ENCODE measurements at places on chromosomes 12 and 14. TPM values are rescaled to one million over a fixed set of nuclear protein-coding genes. Genes with fewer than 3 reads are reported as not detected.

Gene KRT82
- not detected for total RNA-seq

DNA sequence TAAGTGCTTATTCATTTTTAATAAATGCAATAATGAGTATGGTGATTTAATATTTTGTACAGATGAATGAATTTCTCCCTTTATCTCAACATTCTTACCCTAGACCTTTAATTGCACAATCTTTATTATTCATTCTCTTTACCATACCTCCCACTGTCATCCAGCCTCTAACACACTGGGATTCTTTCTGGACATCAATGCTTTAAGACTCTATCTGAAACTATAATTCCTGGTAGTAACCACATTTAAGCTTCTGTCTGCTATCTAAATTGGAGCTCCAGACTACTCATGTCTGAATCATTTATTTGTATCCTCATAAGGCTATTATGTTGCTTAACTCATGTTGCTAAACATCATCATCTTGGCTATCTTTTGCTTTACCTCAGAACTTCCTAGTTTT is 270.2 kb downstream of the ALG10B start:
- H3K27ac ChIP-seq, result no peak overlapping the region
- H3K4me3 ChIP-seq, result no peak overlapping the region
- no peak for DNase-seq
- no peaks in the 10 kb centered on the region for H3K4me1 ChIP-seq

Gene TC2N
- 15.9 TPM for total RNA-seq

- no peaks in the 10 kb centered on the region for H3K27me3 ChIP-seq
- peak overlapping the region; percentile 20 for H3K4me3 ChIP-seq
- peaks cover 12% of the 10 kb centered on the region for H3K4me1 ChIP-seq
- H3K36me3 ChIP-seq, result no peaks in the 10 kb centered on the region
- no peak for DNase-seq
- H3K27ac ChIP-seq, result no peak overlapping the region
Measured at GRCh38 chr12:108302016-108302402, 37.1 kb downstream of the CMKLR1 start.

GRCh38 chr12:8507596-8507995 is 5.7 kb upstream of the CLEC4D start:
- H3K27ac ChIP-seq, result no peak overlapping the region
- no peak overlapping the region for H3K4me3 ChIP-seq
- no peaks in the 10 kb centered on the region for H3K36me3 ChIP-seq
- peaks cover 55% of the 10 kb centered on the region for H3K27me3 ChIP-seq
- no peak for DNase-seq
- H3K4me1 ChIP-seq, result no peaks in the 10 kb centered on the region

- H3K27me3 ChIP-seq, result no peaks in the 10 kb centered on the region
- H3K4me3 ChIP-seq, result peak overlapping the region; percentile 56
- peak; percentile 71 for DNase-seq
- peaks cover 16% of the 10 kb centered on the region for H3K4me1 ChIP-seq
Measured at GRCh38 chr14:100031506-100032281, 33.5 kb upstream of the EVL start.

- no peaks in the 10 kb centered on the region for H3K36me3 ChIP-seq
- no peaks in the 10 kb centered on the region for H3K4me1 ChIP-seq
- no peak overlapping the region for H3K27ac ChIP-seq
- H3K4me3 ChIP-seq, result no peak overlapping the region
- DNase-seq, result no peak
- H3K27me3 ChIP-seq, result no peaks in the 10 kb centered on the region
Measured at GRCh38 chr12:52461693-52462092, 9.7 kb upstream of the KRT6B start.

GRCh38 chr12:34396006-34396860 is 373.9 kb downstream of the ALG10 start:
- no peak overlapping the region for H3K4me3 ChIP-seq
- DNase-seq, result no peak
- H3K27me3 ChIP-seq, result no peaks in the 10 kb centered on the region
- no peaks in the 10 kb centered on the region for H3K36me3 ChIP-seq
- H3K27ac ChIP-seq, result no peak overlapping the region

Gene PPP4R4
- total RNA-seq, result 5.5 TPM

Gene PSMC6
- 71.7 TPM for total RNA-seq

Gene LMBR1L
- 44.4 TPM for total RNA-seq

DNA sequence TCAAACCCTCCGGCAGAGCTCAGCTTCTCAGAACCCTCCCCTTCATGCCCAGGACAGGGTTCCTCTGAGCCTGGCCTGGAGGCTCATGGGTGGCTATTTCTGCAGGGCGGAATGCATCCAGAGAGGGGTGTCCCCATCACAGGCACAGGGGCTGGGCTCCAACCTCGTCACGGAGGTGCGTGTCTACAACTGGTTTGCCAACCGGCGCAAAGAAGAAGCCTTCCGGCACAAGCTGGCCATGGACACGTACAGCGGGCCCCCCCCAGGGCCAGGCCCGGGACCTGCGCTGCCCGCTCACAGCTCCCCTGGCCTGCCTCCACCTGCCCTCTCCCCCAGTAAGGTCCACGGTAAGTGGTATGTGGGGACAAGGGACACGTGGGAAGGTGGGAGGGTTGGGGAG is 15.7 kb downstream of the HNF1A start:
- no peak overlapping the region for H3K4me3 ChIP-seq
- DNase-seq, result no peak
- no peaks in the 10 kb centered on the region for H3K36me3 ChIP-seq
- no peak overlapping the region for H3K27ac ChIP-seq

- DNase-seq, result peak; percentile 34
- H3K36me3 ChIP-seq, result no peaks in the 10 kb centered on the region
- peaks cover 63% of the 10 kb centered on the region for H3K27me3 ChIP-seq
- H3K4me1 ChIP-seq, result no peaks in the 10 kb centered on the region
Measured at GRCh38 chr14:22472935-22473854, 115.8 kb downstream of the DAD1 start.

DNA sequence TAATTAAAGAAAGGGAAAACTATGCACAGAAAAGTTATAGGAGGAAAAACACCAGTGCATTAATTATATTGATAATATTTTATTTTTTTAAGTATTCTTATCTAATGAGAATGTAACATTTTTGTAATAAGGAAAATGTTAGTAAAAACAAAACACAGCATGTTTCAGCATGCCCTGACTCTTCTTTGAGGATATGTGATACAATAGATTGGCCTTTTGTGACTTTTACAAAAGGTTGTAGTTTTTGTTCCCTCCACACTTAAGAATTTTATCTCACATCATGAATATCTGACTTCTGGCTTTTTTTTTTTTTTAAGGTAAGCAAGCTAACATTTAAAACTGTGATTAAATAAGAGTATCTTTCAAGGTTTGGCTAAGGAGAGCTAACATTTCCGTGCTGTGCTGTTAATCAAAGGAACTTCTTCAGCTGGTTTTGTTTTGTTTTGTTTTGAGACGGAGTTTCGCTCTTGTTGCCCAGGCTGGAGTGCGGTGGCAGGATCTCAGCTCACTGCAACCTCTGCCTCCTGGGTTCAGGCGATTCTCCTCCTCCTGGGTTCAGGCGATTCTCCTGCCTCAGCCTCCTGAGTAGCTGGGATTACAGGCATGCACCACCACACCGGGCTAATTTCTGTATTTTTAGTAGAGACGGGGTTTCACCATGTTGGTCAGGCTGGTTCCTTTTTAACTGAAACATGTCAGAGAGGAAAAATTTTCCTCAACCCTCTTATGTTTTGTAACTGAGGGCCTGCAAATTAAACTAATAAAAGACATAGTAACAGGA is 30.8 kb upstream of the RESF1 start:
- DNase-seq, result no peak
- no peak overlapping the region for H3K27ac ChIP-seq
- no peaks in the 10 kb centered on the region for H3K36me3 ChIP-seq
- H3K27me3 ChIP-seq, result no peaks in the 10 kb centered on the region

- no peak for DNase-seq
- no peaks in the 10 kb centered on the region for H3K27me3 ChIP-seq
- peaks cover 28% of the 10 kb centered on the region for H3K36me3 ChIP-seq
- H3K27ac ChIP-seq, result no peak overlapping the region
Measured at GRCh38 chr12:110311903-110312302, 30.9 kb downstream of the ATP2A2 start.

DNA sequence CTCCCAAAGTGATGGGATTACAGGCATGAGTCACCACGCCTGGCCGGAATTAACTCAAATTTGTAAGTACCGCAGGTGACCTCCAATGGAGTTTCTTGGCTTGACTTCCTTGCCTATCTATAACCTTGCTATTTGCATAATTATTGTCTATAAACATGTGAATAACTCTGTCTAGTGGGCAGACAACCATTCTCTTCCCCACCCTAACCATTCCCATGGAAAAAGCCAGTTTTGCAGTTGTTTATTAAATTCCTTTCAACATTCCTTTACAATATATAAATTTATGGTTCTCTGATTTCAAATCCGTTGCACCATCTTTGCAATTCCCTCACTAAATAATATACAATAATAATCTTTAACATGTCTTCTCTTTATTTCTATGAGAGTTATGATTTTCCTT is 61.0 kb upstream of the ZDHHC17 start:
- H3K27me3 ChIP-seq, result no peaks in the 10 kb centered on the region
- no peak overlapping the region for H3K4me3 ChIP-seq
- no peak overlapping the region for H3K27ac ChIP-seq
- no peaks in the 10 kb centered on the region for H3K4me1 ChIP-seq
- no peak for DNase-seq

Gene IFNG-AS1
- total RNA-seq, result not detected

DNA sequence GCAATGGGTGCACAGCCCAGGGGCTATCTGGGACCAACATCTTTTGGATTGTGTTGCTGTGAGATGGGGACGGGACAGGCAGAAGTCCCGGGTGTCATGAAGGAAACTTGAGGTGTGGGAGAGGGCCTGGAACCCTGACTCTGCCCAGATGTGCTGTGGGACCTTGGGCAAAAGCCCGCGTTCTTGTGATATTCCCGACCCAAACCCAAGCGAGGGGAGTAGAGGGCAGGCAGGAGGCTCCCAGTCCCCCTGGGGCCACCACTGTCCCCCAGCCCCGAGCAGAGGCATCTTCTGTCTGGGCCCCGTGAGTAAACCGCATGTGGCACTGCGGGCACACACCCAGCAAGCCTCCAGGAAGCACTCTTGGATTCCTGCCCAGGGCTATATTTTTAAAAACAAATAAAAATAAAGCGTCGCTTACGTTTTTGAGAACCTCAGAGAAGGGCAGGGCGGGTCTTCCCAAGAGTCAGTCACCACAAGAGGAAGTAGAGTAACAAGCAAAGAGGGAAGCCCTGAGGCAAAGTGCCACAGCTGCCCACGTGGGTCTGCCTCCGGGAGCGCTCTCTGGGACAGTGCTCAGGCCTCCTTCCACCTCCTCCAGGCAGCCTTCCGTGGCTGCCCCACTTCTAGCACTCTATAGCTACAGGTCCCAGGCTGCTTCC is 39.5 kb downstream of the BEGAIN start:
- H3K4me1 ChIP-seq, result peaks cover 26% of the 10 kb centered on the region
- H3K27ac ChIP-seq, result peak overlapping the region; percentile 92
- H3K27me3 ChIP-seq, result no peaks in the 10 kb centered on the region
- peak; percentile 55 for DNase-seq
- H3K4me3 ChIP-seq, result peak overlapping the region; percentile 69
- H3K36me3 ChIP-seq, result no peaks in the 10 kb centered on the region

GRCh38 chr14:104230119-104230815 is 91.9 kb downstream of the KIF26A start:
- DNase-seq, result no peak
- no peaks in the 10 kb centered on the region for H3K36me3 ChIP-seq
- H3K27ac ChIP-seq, result no peak overlapping the region
- H3K4me1 ChIP-seq, result peaks cover 13% of the 10 kb centered on the region
- no peak overlapping the region for H3K4me3 ChIP-seq

- no peaks in the 10 kb centered on the region for H3K4me1 ChIP-seq
- H3K27me3 ChIP-seq, result no peaks in the 10 kb centered on the region
- no peak overlapping the region for H3K27ac ChIP-seq
- H3K36me3 ChIP-seq, result no peaks in the 10 kb centered on the region
- no peak for DNase-seq
Measured at GRCh38 chr12:80299976-80300375, 144.1 kb upstream of the PTPRQ start.

- DNase-seq, result no peak
- H3K36me3 ChIP-seq, result no peaks in the 10 kb centered on the region
- no peak overlapping the region for H3K27ac ChIP-seq
- no peaks in the 10 kb centered on the region for H3K4me1 ChIP-seq
- H3K27me3 ChIP-seq, result no peaks in the 10 kb centered on the region
- H3K4me3 ChIP-seq, result no peak overlapping the region
Measured at GRCh38 chr12:77979597-77980250, 149.0 kb downstream of the NAV3 start.

- H3K4me3 ChIP-seq, result no peak overlapping the region
- H3K27me3 ChIP-seq, result no peaks in the 10 kb centered on the region
- DNase-seq, result no peak
- no peaks in the 10 kb centered on the region for H3K4me1 ChIP-seq
Measured at GRCh38 chr12:47350062-47350408, 270.3 kb upstream of the AMIGO2 start.

DNA sequence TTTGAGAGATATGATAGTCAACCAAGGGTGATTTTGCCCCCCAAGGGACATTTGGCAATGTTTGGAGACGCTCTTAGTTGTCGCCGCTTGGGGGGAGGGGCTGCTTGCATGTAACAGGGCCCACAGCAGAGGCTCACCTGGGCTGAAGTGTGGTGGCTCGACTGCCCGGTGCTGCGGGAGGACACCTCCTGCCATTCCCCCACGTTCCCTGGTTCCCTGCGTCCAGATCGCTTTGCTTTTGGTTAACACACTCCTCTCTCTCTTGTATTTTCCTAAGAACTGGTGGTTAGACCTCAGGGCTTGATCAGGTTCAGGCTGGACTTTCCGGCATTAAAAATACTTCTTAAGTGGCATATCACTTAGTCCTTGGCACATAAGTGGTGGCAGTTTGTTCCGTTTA is 18.9 kb downstream of the PPP2R5C start:
- H3K27ac ChIP-seq, result no peak overlapping the region
- H3K4me3 ChIP-seq, result no peak overlapping the region
- no peaks in the 10 kb centered on the region for H3K4me1 ChIP-seq
- no peaks in the 10 kb centered on the region for H3K36me3 ChIP-seq
- no peaks in the 10 kb centered on the region for H3K27me3 ChIP-seq

Gene SLC5A8
- total RNA-seq, result not detected

DNA sequence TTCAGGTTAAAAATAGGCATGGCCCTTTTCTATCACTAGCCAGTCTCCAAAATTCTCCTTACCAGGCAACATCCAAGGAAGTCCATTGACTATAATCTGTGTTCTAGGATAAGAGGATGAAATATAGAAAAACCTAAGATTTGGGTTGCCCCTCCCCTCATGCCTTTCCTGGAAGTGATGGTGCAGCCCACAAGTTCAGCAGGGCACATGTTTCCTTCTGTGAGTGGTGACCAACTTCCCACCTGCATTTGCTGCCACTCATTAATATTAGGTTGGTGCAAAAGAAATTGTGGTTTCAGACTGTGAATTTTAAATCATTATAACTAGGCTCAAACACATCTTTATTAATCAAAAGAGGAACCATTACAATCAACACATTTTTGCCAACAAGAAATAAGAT is 250.5 kb upstream of the FKBP4 start:
- H3K27me3 ChIP-seq, result peaks cover 48% of the 10 kb centered on the region
- DNase-seq, result no peak
- no peak overlapping the region for H3K4me3 ChIP-seq
- H3K27ac ChIP-seq, result no peak overlapping the region
- H3K36me3 ChIP-seq, result no peaks in the 10 kb centered on the region

Gene HOXC10
- total RNA-seq, result 3.8 TPM

- H3K4me3 ChIP-seq, result no peak overlapping the region
- no peaks in the 10 kb centered on the region for H3K36me3 ChIP-seq
- H3K27ac ChIP-seq, result no peak overlapping the region
- DNase-seq, result no peak
Measured at GRCh38 chr14:50008974-50009373, 107.4 kb downstream of the VCPKMT start.

Gene JPH4
- total RNA-seq, result 0.15 TPM

- H3K4me3 ChIP-seq, result no peak overlapping the region
- H3K27ac ChIP-seq, result no peak overlapping the region
- no peaks in the 10 kb centered on the region for H3K4me1 ChIP-seq
- no peak for DNase-seq
Measured at GRCh38 chr12:32718926-32719325, 36.8 kb downstream of the YARS2 start.

All from HCT116 (cell line).